ENCODE measurements at places on chromosomes 1 and 21.

DNA sequence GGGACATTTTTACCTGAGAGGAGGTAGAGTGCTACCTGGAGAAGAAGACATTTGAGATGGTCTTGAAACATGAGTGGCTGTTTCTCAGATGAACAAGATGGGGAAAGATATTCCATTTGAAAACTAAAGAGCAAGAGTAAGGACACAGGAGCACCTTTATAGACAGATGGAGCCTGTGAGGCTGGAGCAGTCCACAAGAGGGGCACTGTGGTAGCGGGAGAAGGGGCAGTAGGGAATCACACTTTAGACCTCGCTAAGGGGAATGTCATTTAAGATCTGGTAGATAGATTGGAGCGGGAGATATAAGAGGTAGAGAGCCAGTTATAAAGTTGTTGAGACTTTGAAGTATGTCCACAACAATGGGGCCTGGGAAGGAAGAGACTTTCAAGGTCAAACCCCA lies 23.4 kb downstream of the DYNLT5 start:
- DNase-seq, result no peak

GRCh38 chr21:28550057-28550825 lies 442.4 kb downstream of the LTN1 start:
- DNase-seq, result no peak

GRCh38 chr1:175002910-175003517 lies 3.3 kb downstream of the CACYBP start:
- DNase-seq, result no peak

GRCh38 chr1:94816030-94816429 lies 4.1 kb upstream of the SLC44A3 start:
- no peak for DNase-seq

- no peak for DNase-seq
Measured at GRCh38 chr1:202642619-202643291, 67.5 kb downstream of the SYT2 start.

DNA sequence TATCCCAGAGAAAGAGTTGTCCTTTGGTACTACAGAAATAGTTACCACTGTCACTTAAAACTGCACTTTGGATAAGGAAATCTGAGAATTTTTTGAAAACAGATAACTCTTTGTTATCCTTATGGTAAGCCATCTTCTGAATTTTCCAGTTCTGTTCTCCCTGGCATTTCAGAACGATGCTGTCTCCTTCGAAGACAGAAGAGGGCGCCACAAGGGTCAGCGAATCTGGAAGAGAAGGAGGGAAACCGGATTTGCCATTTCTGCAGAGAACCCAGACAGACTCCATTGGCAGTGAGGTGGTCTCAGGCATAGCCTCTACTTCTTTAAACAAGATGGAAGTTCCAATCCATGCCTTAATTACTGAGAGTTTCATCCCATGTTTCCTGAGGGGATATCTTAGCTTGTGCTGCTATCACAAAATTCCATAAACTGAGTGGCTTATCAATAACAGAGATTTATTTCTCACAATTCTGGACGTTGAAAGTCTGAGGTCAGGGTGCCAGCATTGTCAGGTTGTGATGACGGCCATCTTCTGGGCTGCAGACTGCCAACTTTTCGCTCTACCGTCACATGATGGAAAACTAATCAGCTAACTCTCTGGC lies 6.4 kb downstream of the FCRL2 start:
- DNase-seq, result no peak

GRCh38 chr21:43321111-43321510 lies 105.8 kb downstream of the SIK1 start:
- no peak for DNase-seq

- DNase-seq, result no peak
Measured at GRCh38 chr1:211751438-211751837, 76.0 kb upstream of the NEK2 start.

GRCh38 chr1:204439621-204440375 lies 28.2 kb upstream of the PPP1R15B start:
- DNase-seq, result no peak

- no peak for DNase-seq
Measured at GRCh38 chr1:230285351-230285750, 140.8 kb downstream of the PGBD5 start.

Data from glutamatergic neuron (in vitro differentiated cells).